ENCODE measurements at places on chromosomes 11 and 22.

- DNase-seq = no peak
Observed at GRCh38 chr22:31339148-31339832, 6.9 kb downstream of the PATZ1 start.

- DNase-seq = no peak
Observed at GRCh38 chr11:96329855-96330510, 13.0 kb downstream of the MAML2 start.

DNA sequence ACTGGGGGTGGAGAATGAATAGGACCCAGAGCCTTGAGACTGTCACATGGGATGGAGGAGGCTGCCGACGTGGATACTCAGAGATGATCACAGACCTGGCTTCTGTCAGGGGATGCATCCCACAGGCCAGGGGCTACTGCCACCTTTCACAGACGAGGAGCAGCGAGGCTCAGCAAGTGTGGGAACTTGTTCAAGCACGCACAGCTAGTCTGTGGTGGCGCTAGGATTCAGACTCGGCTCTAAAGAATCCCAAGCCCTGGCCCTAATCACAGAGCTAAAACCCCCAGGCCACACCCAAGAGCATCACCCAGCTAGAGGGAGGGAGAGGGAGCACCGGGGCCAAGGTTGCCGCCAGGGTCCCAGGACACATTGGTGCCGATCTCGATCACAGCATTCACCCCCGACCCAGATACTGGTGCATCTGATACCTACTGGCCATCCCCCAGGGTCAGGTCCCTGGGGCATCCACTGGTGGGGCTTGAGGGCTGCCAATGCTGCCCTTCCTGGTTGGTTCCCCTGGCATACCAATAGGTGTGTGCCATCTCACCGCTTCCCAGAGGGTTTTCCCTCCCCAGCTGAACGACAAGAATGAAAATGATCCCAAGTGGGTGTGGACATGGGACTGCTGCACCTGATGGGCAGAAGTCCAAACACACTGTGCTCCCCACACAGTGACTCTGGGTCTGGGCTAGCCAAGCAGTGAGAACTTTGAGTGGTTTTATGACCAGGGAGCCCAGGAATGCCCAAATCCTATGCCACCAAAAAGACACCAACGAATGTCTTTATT, 6.2 kb downstream of the CHST1 start:
- no peak for DNase-seq

GRCh38 chr11:118338637-118339061, 3.9 kb downstream of the CD3D start:
- DNase-seq = no peak

DNA sequence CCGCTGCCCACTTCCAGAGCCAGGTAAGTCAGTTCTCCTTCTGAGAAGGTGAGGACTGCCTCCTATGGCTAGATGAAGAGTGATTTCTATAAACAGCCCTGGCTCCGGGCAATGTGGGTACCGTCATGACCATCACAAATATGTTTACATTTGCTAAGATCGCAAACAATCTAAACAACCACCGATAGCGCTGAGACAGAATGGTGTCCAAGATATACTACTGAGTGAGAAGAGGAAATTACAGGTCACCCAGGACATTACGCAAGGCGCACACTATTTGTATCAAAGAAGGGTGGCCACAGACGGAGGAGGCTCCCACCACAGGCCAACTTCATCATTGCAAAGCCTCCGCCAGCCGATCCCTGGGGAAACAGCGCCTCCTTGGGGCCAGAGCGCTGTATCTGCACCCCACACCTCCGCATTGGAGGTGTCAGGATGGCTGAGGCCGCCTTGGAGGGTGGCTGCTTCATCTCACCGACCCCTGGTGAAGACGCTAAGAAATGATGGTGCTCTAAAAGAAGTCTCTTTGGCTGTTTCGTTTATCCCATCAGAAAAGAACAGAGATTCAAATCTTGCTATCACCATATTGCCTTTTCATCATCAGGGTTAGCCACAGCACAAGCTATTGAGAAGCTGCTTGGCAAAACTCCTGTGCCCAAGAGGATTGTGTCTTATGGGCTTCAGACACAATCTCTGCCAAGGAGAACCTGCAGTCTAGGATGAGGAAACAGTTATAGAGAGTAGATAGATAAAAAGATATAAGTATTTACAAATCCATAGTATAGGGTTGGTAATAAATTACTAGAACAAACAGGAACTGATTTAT, 12.3 kb upstream of the ASRGL1 start:
- DNase-seq = no peak

GRCh38 chr11:35588627-35589026, 29.6 kb upstream of the FJX1 start:
- no peak for DNase-seq

GRCh38 chr11:67351275-67352005, 1.9 kb downstream of the POLD4 start:
- DNase-seq = peak; percentile 77

GRCh38 chr11:122204206-122204605, 88.2 kb upstream of the BLID start:
- DNase-seq = no peak

DNA sequence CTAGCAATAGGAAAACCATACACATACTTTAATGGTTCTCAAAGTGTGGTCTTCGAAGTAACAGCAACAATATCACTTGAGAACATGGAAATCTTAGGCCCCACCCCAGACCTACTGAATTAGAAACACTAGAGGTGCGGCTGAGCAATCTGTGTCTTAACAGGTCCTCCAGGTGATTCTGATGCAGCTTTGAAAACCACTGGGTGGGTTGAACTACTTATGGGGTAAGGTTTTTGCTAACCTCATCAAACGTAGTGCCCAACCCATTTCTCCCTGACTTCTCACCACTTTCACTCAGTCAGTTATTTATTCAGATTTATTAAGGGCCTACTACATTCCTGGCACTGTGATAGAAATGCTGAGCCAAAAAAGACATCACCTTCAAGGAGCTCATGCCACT, 3.7 kb downstream of the MPZL2 start:
- DNase-seq = no peak

GRCh38 chr11:124499711-124500110, 43.7 kb downstream of the OR8B12 start:
- no peak for DNase-seq

Data from fibroblast of the conjunctiva (primary cell).